ENCODE measurements at places on chromosomes 1 and 21. TPM values are rescaled to one million over a fixed set of nuclear protein-coding genes. Genes with fewer than 3 reads are reported as not detected.

DNA sequence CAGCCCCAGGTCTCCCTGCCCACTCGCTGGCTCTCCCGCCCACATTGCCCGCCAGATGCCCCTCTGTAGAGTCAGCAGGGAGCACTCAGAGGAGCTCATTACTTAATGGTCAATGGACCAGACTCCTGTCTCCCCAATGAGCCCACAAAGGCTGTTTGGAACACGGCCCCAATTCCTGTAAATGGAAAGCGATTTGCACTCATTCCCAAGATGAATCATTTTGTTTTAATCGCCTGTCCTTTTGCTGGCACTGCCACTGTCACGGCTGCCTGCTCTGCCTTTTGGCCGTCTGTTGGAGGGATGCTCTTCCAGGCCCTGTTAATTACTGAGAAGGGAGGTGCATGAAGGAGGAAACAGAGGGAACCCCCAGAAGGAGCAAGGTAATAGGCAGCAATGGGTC, 44.8 kb upstream of the ATP2B4 start:
- H3K27ac ChIP-seq = no peak overlapping the region
- no peaks in the 10 kb centered on the region for H3K27me3 ChIP-seq
- no peaks in the 10 kb centered on the region for H3K36me3 ChIP-seq
- no peak for DNase-seq
- no peaks in the 10 kb centered on the region for H3K4me1 ChIP-seq

DNA sequence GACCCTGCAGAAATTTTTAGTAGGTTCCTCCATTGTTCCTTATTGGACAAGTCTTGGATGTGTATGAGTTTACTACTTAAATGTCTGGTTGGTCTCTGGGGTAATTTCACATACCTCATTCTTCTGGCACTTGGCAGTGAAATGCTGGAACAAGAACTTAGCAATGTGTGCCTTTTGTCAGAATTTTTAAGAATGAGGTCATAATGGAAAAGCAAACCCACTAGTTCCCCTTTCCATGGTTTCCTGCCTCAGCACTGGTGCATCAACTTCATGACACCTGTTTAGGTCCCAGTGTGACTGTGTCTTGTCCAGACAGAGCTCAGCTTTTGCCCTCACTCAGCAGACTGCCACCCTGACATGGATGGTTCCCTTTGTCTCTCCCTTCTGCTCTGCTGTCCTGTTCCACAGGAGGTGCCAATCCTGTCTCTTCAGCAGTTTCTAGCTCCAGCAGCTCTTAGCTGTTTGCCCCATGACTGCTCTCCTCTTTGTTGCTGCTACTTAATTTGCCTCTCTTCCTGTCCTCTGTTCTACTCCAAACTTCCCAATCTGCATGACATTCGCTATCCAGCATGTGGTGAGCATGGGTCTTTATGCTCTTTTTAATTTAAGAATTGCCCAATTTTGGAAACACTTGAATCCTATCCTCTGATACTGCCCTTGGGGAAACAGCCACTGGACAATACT, 135.6 kb downstream of the CYYR1 start:
- no peak overlapping the region for H3K27ac ChIP-seq
- H3K27me3 ChIP-seq = no peaks in the 10 kb centered on the region
- H3K4me1 ChIP-seq = no peaks in the 10 kb centered on the region
- peak; percentile 17 for DNase-seq
- H3K4me3 ChIP-seq = no peak overlapping the region

- peaks cover 4% of the 10 kb centered on the region for H3K4me1 ChIP-seq
- no peak overlapping the region for H3K4me3 ChIP-seq
- H3K27ac ChIP-seq = no peak overlapping the region
- H3K36me3 ChIP-seq = peaks cover 46% of the 10 kb centered on the region
These were observed 29.1 kb downstream of the CENPF start for GRCh38 chr1:214632091-214632490.

GRCh38 chr1:27391511-27392095, 819 bp upstream of the GPR3 start:
- H3K27ac ChIP-seq = peak overlapping the region; percentile 76
- peaks cover 27% of the 10 kb centered on the region for H3K4me1 ChIP-seq
- peak; percentile 95 for DNase-seq
- H3K27me3 ChIP-seq = peaks cover 3% of the 10 kb centered on the region

Gene ACTN2
- total RNA-seq = not detected

Gene OPTC
- total RNA-seq = not detected

Gene CD1E
- not detected for total RNA-seq

Gene OLFM3
- total RNA-seq = not detected

Data from osteoblast (primary cell).